Activated CD4-positive, alpha-beta T cell treated with anti-CD3 and anti-CD28 coated beads, Interleukin-2, amount 50 U/mL, for 48 hours (primary cell): ENCODE measurements at places on chromosomes 1 and 21.
A peak's percentile ranks its signal among the peaks of the same experiment; 100 is the strongest.

DNA sequence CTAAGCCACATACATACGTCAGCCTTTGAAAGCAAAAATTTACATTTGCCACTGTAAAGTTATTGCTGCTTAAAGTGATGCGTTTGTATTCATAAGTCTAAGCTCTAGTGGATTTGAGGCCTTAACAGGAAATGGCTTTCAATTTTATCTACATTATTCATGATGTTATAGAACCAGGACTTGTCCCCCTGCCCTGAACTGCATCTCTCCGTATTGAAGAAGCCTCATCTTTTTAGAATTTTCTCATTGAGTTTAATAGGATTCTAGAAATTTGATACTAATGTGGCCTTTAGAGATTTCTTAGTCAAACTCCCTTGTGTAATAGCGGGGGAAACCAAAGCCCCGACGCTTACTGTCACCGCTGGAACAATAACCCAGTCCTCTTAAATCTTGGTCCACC is 9.9 kb downstream of the UTP25 start:
- no peak for DNase-seq

DNA sequence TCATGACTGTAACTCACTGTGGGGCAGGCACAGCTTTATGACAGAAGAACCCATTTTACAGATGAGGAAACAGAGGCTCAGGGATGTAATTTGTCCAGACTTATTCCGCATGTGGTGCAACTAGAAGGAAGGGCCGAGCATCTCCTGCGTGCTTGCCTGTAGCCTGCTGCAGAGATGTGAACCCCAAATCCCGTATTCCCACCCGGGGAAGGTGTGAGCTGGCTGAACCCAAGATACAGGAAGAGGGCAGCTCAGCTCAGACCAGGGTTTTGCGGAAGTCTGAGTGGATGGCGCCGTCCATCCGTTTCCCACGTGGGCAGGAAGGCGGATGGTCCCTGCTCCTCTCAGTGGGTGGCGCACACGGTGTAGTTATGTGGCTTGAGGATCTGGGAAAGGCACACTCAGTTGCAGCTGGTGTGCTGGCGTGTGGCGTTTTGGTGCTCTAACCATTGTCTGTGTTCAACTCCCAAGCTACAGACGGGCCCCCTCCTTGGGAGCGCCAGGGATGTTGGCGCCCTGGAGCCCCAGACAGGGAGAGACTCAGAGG is 1.2 kb downstream of the CROCC start:
- no peak for DNase-seq

DNA sequence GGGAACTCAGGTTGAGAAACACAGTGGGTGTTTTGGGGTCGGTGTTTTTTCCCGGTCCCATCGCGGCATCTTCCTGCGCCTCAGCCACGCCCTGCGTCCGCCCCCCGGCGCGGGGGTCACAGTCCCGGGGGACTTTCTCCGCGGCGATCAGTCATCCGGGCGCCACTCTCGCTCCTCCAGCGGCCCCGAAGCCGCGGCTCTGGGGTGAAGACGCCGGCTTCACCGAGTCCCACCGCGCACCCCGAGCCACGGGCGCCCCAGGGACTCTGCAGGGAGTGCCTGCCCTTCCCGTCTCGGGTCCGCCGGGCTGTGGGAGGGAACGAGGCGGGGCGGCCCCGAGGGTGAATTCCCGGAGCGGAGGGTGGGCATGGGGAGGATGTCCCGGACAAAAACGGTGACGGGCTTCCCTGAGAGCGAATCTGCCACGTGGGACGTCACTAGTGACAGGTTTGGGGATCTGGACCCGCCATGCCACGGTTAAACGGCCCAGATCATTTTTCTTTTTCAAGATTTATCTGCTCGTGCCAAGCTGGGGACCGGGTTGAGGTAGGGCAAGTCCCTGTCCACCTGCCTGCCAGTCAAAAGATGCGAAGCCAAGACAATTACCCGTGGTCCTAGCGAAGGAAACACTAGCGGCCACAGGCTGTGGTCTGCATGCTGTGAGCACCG is 717 bp upstream of the BATF3 start:
- DNase-seq: peak; percentile 73

- DNase-seq: no peak
Observed at GRCh38 chr1:59132295-59132694, 164.6 kb upstream of the FGGY start.

GRCh38 chr21:16279731-16280581 is 550.2 kb downstream of the USP25 start:
- no peak for DNase-seq

DNA sequence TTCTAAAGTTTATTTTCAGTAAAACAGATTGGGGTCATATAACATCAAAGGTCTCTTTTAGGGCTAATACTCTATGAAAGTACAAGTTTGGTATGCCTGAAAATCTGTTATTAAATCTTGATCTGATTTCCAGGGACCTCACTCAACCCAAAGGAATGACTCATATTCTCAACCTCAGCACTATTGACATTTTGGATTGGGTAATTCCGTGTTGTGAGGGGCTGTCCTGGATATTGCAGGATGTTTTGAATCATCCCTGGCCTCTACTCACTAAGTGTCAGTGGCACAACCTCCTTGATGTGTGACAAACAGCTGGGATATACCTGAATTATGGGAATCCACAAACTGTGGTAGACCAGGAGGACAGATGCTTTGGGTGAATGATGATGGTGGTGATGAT is 51.5 kb upstream of the CYP2J2 start:
- no peak for DNase-seq

DNA sequence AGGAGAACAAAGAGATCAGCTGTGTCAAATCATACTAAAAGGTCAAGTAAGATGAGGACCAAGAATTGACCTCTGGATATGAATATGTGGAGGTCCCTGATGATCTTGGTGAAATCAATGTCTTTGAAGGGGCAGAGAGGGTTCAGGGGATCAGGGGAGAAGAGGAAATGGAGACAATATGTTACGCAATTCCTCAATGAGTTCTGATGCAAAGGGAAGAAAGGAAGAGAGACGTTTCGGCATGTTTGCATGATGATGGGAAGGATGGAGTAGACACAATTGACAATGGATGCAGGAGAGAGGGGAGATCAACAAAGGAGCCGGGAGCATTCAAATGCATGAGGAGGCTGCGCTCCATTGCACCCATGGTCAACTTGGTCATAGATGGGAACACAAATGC is 36.0 kb upstream of the GUCA2B start:
- no peak for DNase-seq

DNA sequence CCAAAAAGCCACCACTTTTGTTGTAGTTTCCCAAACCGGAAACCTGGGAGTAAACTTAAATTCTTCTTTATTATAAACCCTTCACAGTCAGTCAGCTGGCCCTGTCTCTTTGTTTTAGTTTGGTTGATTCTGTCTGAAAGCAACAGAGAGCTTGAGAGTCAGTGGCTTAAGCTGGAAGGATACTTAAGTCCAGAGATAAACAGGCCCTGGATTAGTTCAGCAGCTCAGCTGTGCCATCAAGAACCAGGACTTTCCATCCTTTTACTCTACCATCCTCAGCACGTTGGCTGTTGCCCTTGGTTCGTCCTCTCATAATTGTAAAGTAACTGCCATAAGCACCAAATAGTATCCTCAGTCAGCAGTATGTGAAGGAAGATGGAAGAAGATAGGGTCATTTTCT is 4.5 kb downstream of the DESI2 start:
- no peak for DNase-seq

- DNase-seq: no peak
Observed at GRCh38 chr1:99713006-99713405, 53.4 kb downstream of the FRRS1 start.
